ENCODE measurements at places on chromosomes 16 and 17. TPM values are rescaled to one million over a fixed set of nuclear protein-coding genes. Genes with fewer than 3 reads are reported as not detected.

- H3K36me3 ChIP-seq, result peaks cover 54% of the 10 kb centered on the region
- DNase-seq, result no peak
- no peaks in the 10 kb centered on the region for H3K27me3 ChIP-seq
- H3K4me3 ChIP-seq, result no peak overlapping the region
- H3K27ac ChIP-seq, result peak overlapping the region; percentile 29
Measured at GRCh38 chr16:18783430-18784341, 6.4 kb downstream of the RPS15A start.

CIITA gene
- total RNA-seq, result 12.0 TPM

FAM171A2 gene
- 0.29 TPM for total RNA-seq

- no peak for DNase-seq
- no peaks in the 10 kb centered on the region for H3K36me3 ChIP-seq
- no peaks in the 10 kb centered on the region for H3K4me1 ChIP-seq
- no peak overlapping the region for H3K4me3 ChIP-seq
Measured at GRCh38 chr16:89613954-89614459, 565 bp downstream of the DPEP1 start.

All from activated T-helper 1 cell treated with anti-CD3 and anti-CD28 coated beads, Interleukin-12 subunit alpha, Interleukin-12 subunit beta, Interleukin-2, Interleukin-4 antibody, amounts not matched to agents 30 ng/mL and 10 ng/mL and 1 ng/mL, durations not matched to agents 14 hours and 24 hours and 36 hours (primary cell).